NCI-H187 treated with DMSO at 0.1 percent for 48 hours (cell line): ENCODE measurements at places on chromosomes 3 and 15.

GRCh38 chr15:26234976-26235767 lies 372.0 kb upstream of the ATP10A start:
- no peak for DNase-seq

DNA sequence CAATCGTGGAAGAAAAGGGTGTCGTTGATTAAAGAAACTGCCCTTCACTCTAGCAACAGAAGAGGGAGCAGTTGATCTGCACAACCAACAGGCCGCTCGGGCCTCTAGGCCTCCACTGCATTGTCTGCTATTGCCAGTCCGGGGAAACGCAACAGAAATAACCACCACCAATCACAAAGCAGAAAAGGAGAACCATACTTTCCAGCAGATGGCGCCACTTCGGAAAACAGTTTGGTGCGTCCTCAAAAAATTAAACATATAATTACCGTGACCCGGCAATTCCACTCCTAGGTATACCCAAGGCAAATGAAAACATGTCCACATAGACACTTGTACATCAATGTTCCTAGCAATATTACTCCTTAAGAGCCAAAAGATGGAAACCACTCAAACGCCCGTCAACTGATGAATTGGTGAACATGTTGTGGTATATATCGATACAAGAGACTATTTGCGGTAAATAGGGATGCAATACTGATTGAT lies 154.1 kb downstream of the TJP1 start:
- DNase-seq = no peak

- DNase-seq = no peak
These were observed 3.0 kb downstream of the ATP13A3 start for GRCh38 chr3:194483850-194484249.

- DNase-seq = no peak
These were observed 25.6 kb downstream of the GYG1 start for GRCh38 chr3:149016669-149017541.

DNA sequence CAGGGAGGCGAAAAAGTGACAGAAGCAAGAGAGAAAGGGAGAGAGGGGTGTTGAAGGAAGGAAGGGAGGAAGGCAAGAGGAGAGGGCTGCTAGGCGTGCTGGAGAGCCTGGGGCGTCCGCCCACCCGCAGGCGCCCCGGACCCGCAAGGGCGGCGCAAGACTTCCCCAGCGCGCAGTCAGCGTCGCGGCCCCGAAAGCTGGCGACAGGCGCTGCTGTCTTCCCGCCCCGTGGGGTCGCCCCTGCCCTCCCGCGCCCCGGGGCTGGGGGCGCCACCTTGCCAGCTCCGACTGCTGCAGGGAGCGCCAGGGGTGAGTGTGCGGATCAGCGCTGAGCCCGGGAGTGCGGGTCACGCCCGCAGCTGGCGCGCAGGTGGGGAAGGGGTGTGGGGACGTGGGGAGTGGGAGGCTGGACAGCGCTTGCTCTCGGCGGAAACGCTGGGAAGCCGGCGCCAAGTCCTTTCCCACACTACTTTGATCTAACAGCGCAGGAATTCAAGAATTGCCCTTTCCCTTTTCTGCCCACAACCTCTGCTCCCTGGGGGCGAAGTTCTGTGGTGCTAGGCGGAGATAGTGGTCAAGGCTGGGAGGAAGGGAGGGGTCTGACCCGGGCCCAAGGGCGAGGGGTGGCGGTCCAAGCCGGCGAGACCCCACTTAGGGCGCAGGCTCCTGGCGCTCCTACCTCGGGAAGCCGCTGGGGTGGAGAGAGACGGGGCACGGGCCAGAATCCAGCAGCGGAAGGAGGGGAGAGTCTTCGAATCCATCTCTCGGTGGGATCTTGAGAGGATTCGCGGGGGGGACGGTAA lies 266.1 kb downstream of the CGGBP1 start:
- no peak for DNase-seq
